Large intestine (tissue), 12 donors: ENCODE measurements at places on chromosomes 5 and 9. TPM values are rescaled to one million over a fixed set of nuclear protein-coding genes. Genes with fewer than 3 reads are reported as not detected.

GRCh38 chr5:133327946-133328401 lies 276.2 kb downstream of the HSPA4 start:
- no peak overlapping the region for H3K27ac ChIP-seq
- H3K4me3 ChIP-seq: no peak overlapping the region
- no peaks in the 10 kb centered on the region for H3K36me3 ChIP-seq
- peaks cover 10% of the 10 kb centered on the region for H3K27me3 ChIP-seq
- no peaks in the 10 kb centered on the region for H3K4me1 ChIP-seq

GRCh38 chr9:137606734-137607138 lies 1.2 kb downstream of the ARRDC1 start:
- H3K4me3 ChIP-seq: peak overlapping the region; percentile 48
- peak overlapping the region; percentile 43 for H3K27ac ChIP-seq
- DNase-seq: no peak
- H3K27me3 ChIP-seq: peaks cover 14% of the 10 kb centered on the region

- H3K36me3 ChIP-seq: no peaks in the 10 kb centered on the region
- H3K27ac ChIP-seq: peak overlapping the region; percentile 18
- no peaks in the 10 kb centered on the region for H3K27me3 ChIP-seq
- peaks cover 33% of the 10 kb centered on the region for H3K4me1 ChIP-seq
- no peak overlapping the region for H3K4me3 ChIP-seq
Measured at GRCh38 chr9:120932086-120932823, 5.7 kb upstream of the TRAF1 start.

GRCh38 chr9:135657416-135657815 lies 5.7 kb upstream of the LCN9 start:
- no peak for DNase-seq
- no peak overlapping the region for H3K27ac ChIP-seq
- H3K4me1 ChIP-seq: no peaks in the 10 kb centered on the region
- H3K27me3 ChIP-seq: no peaks in the 10 kb centered on the region

The BTNL3 gene
- polyA plus RNA-seq: 158 TPM

DNA sequence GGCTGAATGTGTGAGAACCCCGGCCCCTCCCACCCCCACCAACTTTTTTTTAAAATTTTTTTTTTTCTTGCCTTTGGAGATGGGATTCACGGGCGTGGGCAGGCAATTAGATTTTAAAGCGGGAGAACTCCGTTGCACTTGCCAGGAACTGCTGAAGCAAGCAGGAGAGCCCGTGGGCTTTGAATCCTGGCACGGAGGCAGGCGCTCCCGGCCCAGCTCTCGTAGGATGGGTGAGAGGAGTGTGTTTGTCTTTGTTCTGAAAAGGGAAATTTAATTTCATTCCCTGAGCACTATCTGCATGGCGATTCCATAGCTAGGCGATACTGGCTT lies 54.3 kb upstream of the BOD1 start:
- no peaks in the 10 kb centered on the region for H3K27me3 ChIP-seq
- DNase-seq: no peak
- peak overlapping the region; percentile 78 for H3K27ac ChIP-seq
- H3K36me3 ChIP-seq: no peaks in the 10 kb centered on the region
- no peak overlapping the region for H3K4me3 ChIP-seq

The EGFL7 gene
- 47.5 TPM for polyA plus RNA-seq

The DOCK8 gene
- polyA plus RNA-seq: 15.8 TPM

GRCh38 chr5:177445052-177445916 lies 1.3 kb upstream of the PRR7 start:
- peaks cover 20% of the 10 kb centered on the region for H3K36me3 ChIP-seq
- no peak overlapping the region for H3K27ac ChIP-seq
- no peak for DNase-seq
- H3K27me3 ChIP-seq: peaks cover 37% of the 10 kb centered on the region
- H3K4me3 ChIP-seq: no peak overlapping the region
- H3K4me1 ChIP-seq: peaks cover 9% of the 10 kb centered on the region

DNA sequence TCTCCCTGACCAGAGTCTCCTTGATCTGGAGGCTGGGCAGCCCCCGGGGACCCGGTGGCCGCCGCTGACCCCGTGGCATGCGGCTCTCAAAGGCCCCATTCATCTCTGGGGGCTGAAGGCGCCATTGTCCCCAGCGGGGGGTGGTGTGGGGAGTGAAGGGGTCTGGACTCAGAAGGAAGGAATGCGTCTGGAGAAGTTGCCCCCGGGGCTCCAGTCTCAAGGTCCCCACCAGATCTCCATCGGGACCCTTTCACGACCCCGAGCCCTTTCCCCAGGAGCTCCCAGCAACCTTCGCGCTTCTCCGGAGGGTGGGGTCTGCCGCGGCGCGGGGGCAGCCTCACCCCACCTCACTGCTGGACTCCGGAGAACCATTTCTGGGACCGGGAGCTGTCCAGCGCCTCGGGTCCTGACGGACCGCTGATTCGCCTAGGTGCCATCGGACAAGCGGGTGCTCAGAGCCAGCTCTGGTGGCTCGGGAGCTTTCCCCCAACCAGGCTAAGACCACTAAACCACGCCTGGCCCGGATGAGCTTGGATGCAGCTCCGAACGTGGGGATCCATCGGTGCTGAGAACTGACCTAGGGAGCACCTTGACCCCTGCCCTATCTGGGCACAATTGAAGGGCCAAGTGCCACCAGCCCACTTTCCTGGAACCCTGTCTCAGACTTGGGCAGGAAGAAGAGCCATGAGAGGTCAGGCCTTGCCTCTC lies 5.1 kb upstream of the PCDH1 start:
- H3K27ac ChIP-seq: no peak overlapping the region
- peak; percentile 45 for DNase-seq
- H3K4me3 ChIP-seq: peak overlapping the region; percentile 9
- no peaks in the 10 kb centered on the region for H3K4me1 ChIP-seq

The CCNO gene
- polyA plus RNA-seq: not detected

GRCh38 chr5:32116574-32117313 lies 57.4 kb downstream of the GOLPH3 start:
- no peaks in the 10 kb centered on the region for H3K4me1 ChIP-seq
- no peak overlapping the region for H3K27ac ChIP-seq
- peaks cover 33% of the 10 kb centered on the region for H3K36me3 ChIP-seq
- no peaks in the 10 kb centered on the region for H3K27me3 ChIP-seq
- no peak overlapping the region for H3K4me3 ChIP-seq
- DNase-seq: no peak

DNA sequence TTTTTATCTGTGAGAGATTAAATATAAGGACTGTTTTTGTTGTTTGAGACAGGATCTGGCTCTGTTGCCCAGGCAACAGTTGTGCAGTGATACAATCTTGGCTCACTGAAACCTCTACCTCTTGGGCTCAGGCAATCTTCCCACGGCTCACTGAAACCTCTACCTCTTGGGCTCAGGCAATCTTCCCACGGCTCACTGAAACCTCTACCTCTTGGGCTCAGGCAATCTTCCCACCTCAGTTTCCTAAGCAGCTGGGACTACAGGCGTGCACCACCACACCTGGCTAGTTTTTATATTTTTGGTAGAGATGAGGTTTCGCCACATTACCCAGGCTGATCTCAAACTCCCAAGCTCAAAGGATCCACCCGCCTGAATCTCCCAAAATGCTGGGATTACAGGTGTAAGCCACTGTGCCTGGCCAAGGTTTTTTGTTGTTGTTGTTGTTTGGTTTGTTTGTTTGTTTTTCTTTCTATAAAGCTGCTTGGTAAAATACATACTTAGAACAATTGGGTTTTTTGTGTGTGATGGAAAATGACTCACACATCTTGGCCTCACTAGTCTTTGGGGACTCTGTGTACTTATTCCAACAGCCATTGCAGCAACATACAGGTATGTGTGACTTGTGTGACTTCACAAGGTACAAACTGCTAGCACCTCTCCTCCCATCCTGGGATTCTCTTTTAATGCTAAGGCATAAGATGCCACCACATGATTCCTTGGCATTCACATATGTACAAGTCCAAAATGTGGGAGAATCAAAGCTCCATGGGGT lies 36.5 kb upstream of the RASA1 start:
- no peak overlapping the region for H3K27ac ChIP-seq
- H3K36me3 ChIP-seq: no peaks in the 10 kb centered on the region
- H3K4me3 ChIP-seq: no peak overlapping the region
- H3K4me1 ChIP-seq: no peaks in the 10 kb centered on the region
- no peak for DNase-seq

The DDX4 gene
- polyA plus RNA-seq: 0.10 TPM
